ENCODE measurements at places on chromosomes 6 and 20.

DNA sequence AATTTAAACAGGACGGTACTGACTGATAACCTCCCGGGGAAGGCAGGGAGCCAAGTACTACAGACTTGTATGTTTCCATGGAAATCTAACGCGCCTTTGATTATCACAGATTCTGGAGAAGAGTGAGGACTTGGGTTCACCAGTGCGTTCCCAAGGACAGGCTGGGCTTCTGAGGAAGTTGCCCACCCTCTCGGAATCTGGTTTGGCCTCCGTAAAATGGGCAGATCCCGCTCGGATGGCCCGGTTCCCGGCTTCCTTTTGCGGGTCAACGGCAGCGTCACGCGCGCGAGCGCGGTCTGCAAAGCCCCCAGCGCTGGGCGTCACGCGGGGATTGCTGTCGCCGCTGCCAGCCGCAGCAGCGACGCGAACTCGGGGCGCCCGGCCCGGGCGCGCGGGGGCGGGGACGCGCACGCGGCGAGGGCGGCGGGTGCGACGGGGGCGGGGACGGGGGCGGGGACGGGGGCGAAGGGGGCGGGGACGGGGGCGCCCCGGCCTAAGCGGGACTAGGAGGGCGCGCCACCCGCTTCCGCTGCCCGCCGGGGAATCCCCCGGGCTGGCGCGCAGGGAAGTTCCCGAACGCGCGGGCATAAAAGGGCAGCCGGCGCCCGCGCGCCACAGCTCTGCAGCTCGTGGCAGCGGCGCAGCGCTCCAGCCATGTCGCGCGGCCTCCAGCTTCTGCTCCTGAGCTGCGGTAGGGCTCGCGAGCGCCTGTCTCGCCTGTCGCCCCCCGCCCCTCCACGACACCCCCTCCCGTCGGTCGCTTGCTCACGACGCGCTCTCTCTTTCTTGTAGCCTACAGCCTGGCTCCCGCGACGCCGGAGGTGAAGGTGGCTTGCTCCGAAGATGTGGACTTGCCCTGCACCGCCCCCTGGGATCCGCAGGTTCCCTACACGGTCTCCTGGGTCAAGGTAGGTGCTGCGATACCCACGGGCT is at the start of gene CD83:
Gene CD83 (plus strand): TSS at position 615 of the 933 bp plus-strand sequence. CDS start 40 bp downstream, at position 655.
- DNase-seq: peak; percentile 76

DNA sequence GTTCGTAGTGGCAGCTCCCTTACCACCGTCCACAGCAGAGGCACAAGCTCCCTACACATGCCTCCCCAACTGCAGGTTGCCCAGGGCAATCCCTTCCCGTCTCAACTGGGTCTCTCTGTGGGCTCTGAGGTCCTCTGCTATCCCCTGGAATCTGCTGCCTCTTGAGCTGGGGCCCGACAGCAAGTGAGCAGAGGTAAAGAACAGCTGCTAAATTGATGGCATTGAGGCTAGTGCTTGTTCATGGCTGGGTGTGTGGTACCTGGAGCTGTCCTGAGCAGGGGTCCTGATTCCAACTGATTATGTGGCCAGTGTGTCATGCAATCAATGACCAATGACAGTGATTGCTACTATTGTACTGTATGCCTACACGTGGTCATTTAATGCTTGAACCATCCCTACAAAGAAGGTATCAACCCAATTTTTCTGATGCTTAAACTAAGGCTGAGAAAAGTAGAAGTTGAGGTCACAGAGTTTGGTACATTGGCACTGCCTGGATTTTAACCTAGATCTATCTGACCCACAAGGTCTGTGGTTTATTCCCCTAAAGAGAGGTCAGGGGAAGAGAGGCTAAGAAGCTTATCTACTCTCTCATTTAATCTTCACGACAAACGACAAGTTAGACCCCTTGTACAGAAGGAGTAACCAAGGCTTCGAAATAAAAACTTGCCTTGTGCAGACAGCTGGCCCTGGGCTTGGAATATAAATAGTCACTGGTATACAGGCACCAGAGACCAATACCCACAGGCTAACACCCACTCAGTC is 41.1 kb downstream of the HNF4A start:
- DNase-seq: peak; percentile 7

DNA sequence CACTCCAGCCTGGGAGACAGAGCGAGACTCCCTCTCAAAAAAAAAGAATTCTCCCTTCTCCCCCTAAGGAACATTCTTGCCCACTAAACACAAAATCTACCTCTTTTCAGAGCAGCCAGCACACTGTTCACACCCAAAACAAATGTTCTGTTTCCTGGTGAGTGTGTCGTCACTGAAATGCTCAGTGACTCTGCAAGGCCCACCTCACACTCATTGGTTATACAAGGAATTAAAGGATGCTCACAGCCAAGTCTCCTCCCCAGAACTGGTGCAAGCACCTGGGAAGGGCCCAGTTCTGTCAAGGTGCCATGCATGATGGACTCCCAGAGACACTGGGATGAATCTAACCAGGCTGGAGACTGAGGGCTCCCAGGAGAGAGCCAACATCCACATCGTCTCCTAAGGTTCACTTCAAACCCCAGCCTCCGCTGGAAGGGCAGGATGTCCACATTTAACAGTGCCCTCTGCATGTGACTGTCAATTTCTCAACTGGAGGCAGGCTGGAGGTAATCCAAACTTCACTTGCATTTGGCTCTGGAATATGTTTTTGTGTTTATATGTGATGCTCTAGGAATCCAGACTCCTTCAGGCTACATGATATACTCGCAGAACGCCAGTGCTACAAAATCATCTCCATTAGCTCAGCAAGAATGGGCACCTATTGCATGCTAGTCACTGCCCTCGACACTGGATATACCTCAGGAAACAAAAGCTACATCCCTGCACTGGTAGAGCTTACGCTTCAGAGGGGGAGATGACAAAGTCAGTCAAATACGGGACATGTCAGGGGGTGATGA is 7.1 kb downstream of the RRBP1 start:
- DNase-seq: no peak

- DNase-seq: no peak
Measured at GRCh38 chr6:166377721-166378120, 5.0 kb downstream of the MPC1 start.

DNA sequence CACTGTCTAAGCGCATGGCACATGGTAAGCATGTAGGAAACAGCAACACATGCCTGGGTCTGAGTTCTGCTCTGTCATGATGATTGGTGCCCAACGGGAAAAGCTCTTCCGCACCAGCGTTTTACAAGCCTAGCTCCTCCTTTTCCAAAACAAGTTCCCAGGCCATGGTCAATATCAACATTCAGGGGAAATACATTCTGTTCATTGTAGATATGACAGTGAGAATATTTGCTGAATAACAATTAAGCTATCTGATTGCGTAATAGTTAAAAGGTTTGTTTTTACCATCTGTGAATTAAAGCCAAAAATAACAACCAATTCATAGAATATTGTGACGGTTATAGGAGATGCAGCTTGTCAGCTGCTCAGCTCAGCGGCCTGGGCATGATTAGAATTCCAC is 404.3 kb upstream of the SLC35B3 start:
- no peak for DNase-seq
